Mucosa of gallbladder (tissue), 1 donor: ENCODE measurements at places on chromosomes 1 and 21.

DNA sequence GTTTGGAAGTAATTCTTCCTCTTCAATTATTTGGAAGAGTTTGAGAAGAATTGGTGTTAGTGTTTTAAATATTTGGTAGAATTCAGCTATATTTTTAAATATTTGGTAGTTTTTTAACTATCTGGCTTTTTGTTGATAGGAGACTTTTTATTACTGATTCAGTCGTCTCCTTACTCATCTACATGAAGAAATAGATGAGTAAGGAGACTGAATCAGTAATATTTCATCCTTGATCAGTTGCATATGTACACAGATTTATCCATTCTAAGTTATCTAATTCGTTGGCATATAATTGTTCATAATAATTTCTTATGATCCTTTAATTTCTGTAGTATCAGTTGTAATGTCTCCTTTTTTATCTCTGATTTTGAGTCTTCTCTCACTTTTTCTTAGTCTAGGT, 224.1 kb downstream of the GPR52 start:
- no peak for DNase-seq

- DNase-seq = no peak
Observed at GRCh38 chr1:227729881-227730629, 5.0 kb downstream of the JMJD4 start.

- DNase-seq = no peak
Observed at GRCh38 chr1:65109487-65109886, 38.5 kb upstream of the AK4 start.

DNA sequence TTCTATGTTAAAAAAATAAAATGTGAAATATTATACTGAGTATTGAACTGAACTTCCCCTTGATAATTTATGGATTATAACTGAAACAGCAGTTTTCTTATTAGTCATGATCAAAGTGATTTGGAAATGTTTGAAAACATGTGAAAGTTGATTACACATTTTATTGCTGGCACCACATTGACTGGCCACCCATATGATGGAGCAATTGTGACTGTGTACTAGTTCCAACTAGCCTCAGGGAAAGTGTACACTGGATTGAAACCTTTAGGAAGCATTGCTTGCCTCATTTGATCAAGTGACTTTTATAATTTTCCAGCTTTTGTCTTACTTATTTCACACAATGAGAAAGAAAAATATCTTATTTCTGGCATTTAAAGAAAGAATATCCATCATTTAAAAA, 128.0 kb upstream of the ADGRL2 start:
- DNase-seq = no peak

- no peak for DNase-seq
Observed at GRCh38 chr1:160148121-160148520, 3.3 kb upstream of the ATP1A4 start.

- DNase-seq = no peak
Observed at GRCh38 chr1:27618341-27619082, 14.6 kb upstream of the AHDC1 start.

GRCh38 chr21:45818904-45819285, 162.7 kb upstream of the COL6A1 start:
- DNase-seq = no peak

DNA sequence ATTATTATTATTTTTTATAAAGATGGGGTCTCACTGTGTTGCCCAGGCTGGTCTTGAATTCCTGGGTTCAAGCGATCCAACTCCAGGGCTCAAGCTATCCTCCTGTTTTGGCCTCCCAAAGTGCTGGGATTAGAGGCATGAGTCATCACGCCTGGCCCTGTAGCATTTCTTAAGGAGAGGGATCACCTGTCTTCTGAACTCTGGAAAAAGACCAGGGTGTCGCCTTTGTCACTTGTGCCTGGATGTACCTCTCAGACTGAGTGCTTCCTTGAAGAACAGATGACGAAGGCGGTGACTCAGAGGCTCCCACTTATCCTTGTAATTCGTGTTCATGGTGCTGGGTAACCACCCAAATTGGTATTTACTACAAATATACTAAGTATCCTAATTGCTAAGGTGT, 2.4 kb upstream of the CGN start:
- DNase-seq = peak; percentile 88

DNA sequence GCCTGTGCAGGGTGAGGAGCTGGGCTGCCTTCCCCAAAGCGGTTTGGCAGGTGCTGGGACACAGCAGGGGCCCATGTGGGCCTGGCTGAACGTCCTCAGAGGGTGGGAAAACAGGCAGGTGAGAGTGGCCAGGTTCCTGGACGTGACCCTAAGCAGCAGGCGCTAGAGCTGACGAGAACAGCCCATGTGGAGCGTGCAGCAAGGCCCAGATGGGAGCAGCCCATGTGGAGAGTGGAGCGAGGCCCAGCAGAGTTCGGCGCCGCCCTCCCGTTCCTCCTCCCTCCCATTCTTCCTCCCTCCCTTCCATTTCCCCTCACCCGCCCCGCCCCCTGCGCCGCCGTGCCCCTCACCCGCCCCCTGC, 314.4 kb upstream of the VAMP3 start:
- no peak for DNase-seq

GRCh38 chr21:21439761-21440160, 441.6 kb downstream of the NCAM2 start:
- DNase-seq = no peak
